Epithelial cell of proximal tubule (primary cell): ENCODE measurements at places on chromosomes 3 and 15. TPM values are rescaled to one million over a fixed set of nuclear protein-coding genes. Genes with fewer than 3 reads are reported as not detected.

The MCTP2 gene
- 5.0 and 7.5 TPM in 2 replicates for total RNA-seq

DNA sequence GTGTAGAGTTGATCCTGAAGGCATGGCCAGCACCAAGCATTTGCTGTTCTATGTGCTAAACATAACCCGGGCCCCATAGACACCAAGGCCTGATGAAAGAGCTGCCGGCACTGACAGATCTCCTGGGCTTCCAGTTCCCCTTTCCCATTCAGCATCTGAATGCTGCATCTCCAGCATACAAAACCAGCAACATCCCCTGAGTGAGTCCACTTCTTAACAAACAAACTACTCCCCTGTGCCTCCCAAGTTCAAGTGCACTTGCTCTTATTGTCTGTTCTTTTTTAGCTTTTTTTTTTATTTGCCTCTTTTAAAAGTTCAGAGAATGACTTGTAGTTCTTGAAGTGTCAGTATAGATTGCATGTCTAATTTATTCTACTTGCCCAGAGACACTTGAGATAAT is 156.0 kb downstream of the EDEM1 start:
- no peak for DNase-seq

DNA sequence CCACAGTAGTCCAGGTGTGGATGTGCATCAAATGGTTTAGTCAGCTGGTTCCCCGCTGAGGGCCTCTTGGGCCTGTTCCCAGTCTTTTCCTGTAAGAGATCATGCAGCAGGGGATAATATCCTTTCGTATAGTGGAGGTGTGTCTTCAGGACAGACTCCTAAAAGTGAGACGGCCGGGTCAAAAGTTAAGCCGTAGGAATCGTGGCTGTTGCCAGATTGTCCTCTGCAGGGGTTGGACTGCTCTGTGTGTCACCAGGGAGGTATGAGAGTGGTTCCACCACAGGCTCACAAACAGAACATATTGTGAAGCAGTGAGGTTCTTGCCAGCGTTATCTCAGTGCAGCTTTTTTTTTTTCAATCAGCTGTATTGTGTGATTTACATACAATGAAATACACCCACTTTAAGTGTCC is 95.0 kb downstream of the VGLL4 start:
- DNase-seq = no peak

- no peak for DNase-seq
Observed at GRCh38 chr3:32399030-32399620, 7.5 kb downstream of the CMTM7 start.

GRCh38 chr3:39137435-39137936 is 15.9 kb downstream of the CSRNP1 start:
- DNase-seq = no peak
